Stimulated activated CD8-positive, alpha-beta memory T cell treated with anti-CD3 and anti-CD28 coated beads, Interleukin-15, amount 100 ng/mL, for 48 hours (primary cell): ENCODE measurements at places on chromosomes 12 and 14.
A peak's percentile ranks its signal among the peaks of the same experiment; 100 is the strongest.

DNA sequence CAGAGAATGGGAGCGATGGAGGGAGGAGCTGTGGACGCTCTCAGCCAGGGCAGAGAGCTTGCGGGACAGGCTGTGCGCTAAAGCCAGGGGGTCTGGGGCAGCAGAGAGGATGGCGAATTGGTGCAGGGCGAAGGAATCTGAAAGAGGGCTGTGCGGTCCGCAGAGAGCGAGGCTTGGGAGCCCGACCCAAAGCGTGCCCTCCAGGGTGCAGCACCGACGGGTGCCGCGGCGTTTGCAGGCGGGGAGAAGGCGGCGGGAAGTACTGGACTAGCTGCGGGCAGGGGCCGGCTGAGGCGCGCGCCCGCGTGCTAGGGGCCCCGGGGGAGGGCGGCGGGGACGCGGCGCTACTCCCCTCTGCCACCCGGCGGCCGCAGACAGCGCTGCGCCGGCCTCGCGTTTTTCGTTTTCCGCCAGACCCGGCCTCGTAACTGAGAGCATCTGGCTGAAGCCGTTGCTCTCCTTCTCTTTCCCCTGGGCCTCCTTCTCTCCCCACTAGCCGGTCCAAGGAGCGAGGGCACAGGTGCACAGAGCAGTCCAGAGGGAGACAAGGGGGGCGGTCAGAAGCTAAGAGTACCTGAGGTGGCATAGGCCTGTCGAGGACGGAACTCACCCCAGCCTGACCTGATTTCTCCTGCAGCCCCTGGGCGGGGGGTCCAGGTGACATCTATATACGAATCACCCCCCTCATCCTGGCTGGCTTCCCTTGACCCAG lies 24.9 kb downstream of the SLC6A12 start:
- peak; percentile 19 for DNase-seq

GRCh38 chr12:88994537-88994936 lies 357.8 kb downstream of the DUSP6 start:
- DNase-seq, result no peak

- DNase-seq, result no peak
Measured at GRCh38 chr12:47855502-47855901, 35.8 kb upstream of the HDAC7 start.

DNA sequence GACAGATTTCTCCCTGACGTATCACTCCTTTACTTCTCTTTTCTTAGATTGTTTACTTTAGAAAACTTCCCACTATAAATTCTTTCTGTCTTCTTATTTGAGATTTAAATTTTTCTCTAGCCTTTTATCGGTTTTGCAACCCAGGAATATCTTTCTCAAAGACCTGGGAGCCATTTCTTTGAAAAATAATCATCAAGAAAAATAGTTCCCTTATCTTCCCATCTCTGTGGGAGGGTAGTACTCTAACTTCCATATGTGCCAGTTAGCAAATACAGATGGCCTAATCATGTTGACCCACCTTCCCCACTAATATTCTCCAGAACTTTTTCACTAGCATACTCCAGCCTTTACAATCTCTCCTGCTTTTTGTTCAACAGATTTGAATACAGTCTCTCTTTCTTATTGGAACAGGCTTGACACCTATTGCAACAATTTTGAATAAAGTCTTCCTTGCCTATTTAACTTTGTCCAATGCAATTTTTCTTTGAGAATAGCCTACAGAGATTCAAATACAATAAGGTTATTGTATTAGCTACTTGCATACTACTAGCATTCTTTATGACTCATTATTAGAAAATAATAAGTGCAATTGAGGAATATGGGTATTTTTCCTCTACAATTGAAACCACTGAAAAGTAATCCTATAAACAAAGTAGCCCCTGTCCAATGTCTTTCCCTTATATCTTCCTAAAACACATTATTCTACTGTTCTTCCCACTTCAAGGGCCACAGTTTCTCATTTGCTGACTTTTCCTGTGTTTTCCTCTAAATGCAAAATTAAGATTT lies 27.4 kb upstream of the KLRB1 start:
- DNase-seq, result no peak

- DNase-seq, result no peak
Measured at GRCh38 chr14:20733684-20734429, 11.8 kb upstream of the EDDM3A start.

DNA sequence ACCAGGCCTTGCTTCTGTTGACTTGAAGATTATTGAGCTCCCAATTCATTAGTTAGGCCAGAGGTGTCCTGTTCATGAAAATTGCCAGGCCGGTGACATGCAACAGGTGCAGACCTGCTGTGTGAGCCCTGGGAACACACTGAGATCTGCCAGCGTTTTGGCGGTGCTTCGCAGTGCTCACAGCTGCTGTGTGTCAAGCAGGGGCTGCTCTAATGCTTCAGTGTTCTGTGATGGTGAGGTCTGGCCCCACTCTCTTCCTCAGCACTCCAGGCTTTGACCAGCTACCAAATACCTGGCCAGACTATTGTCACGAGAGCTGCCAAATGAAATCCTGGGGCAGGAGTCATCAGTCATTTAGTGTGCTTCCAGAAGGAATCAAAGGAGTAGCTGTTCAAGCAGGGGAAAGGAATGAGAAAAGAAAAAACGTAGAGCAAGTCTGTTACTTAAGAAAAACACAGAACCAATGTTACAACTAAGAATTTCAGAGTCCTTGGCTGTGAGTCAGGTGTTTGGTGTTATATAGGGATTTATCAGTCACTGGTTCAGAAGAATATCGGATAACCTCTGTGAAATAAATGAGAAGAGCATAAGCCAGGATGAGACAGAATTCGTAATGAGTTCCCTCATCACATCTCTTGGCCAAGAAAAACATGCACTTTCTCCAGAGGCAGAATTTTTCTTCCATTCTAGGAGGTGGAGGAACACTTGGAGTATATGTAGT lies 150.8 kb downstream of the FBXL14 start:
- no peak for DNase-seq

GRCh38 chr14:103072595-103073366 lies 11.2 kb upstream of the LBHD2 start:
- no peak for DNase-seq

- DNase-seq, result no peak
Measured at GRCh38 chr12:112615196-112615595, 176.4 kb upstream of the RPH3A start.

GRCh38 chr12:21771311-21771710 lies 3.2 kb downstream of the KCNJ8 start:
- no peak for DNase-seq

GRCh38 chr14:54435500-54435981 lies 5.6 kb downstream of the CNIH1 start:
- DNase-seq, result no peak

DNA sequence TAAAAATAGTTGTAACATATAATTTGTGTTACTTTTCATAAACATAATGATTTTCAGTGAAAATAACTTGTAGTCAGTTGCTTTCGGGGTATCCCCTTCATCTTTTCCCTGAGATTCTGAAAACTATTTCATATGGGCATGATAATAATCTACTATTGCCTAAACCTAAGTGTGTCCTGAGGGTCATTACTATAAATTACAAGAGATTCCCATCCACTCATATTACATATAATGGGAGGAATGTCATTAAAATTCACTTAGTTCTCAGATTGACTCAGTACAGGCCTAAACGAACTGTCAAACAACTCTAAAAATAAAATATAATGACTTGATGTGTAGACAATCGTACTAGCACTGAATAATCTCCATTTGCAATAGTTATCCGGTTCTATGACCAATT lies 72.7 kb downstream of the PTPRR start:
- no peak for DNase-seq

DNA sequence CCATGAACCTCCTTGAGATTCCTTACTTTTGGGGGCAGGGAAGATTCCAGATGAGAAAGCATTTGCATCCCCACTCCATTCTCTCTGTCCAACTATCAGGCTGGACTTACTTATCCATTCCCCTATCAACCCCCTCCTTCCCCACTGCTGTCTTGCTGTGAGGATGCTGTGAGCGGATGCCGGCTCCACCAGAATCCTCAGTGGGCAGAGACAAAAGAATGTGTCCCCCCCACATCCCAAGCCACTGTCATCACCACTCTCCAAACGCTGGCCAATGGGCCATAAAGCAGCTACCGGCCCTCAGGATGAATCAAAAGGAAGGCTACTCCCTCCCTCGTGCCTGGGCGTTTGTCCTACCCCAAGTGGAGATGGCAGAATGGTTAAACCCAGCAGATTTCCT lies 173.0 kb upstream of the NTF3 start:
- DNase-seq, result no peak

DNA sequence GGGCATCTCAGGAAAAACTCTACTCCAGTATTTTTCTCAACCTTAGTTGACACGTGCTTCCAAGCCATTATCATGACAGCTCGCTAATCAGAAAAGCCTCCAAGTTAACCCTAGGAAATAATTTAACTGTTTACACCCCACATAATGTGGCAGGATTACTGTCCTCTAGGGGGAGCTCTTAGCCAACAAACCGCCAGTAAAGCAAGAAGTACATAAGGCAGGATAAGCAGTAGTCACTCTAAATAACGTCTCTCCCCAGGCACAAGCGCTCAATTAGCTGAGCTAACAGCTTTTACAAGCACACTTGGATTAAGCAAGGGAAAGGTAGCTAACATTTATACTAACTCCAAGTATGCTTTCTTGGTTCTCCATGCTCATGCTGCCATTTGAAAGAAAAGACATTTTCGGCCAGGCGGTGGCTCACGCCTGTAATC lies 22.8 kb downstream of the APOBEC1 start:
- DNase-seq, result peak; percentile 28

DNA sequence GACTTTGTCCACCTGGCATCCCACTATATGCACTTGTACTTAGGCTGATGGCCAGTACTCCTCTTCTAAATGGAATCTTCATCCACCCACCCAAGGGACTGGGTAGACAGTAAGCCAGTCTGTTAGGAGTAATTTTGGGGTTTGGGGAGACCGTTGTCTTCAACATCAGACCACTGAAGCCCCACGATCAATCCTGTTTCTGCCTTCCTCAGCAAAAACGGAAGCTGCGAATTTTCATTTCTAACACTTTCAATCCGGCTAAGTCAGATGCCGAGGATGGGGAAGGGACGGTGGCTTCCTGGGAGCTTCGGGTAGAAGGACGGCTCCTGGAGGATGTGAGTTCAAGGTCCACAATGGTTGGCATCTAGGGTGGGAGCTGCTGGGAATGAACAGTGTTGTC lies 2.0 kb downstream of the SMARCD1 start:
- DNase-seq, result no peak

- no peak for DNase-seq
Measured at GRCh38 chr12:124558313-124558712, 9.1 kb downstream of the NCOR2 start.

DNA sequence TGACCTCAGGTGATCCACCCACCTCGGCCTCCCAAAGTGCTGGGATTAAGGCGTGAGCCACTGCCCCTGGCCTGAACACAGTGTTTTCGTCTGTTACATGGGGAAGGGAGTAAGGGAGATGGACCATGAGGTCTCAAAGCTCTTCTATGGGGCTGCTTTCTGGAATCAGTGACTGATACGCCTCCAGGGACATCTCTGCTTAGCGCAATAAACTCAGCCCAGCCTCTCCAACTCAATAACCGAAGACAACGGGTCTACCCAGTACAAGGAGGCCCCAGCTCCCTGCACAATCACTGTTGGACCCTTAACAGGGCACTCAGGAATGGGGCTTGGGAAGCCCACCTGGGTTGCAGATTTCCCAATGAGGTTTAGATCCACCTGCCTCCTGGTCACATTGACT lies 42.6 kb upstream of the CHGA start:
- DNase-seq, result no peak

DNA sequence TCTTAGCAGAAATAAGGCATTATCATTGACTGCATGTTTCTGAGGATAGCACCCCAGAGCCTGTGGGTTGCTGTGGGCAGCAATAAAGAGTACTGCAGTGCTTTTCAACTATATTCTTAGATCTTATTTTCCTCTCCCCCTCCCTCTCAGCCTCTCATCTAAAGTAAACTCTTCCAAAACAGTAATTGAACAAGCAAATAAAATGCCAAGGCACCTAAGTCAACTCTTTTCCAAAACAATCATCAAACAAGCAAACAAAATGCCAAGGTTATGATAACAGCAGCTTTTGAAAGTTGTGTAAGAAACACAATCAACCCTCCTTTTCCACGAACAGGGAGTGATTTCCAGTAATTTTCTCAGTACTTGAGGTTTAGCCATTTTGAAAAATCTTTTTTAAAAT lies 1542.6 kb downstream of the AACS start:
- no peak for DNase-seq

GRCh38 chr12:20211981-20212421 lies 156.3 kb upstream of the PDE3A start:
- no peak for DNase-seq

DNA sequence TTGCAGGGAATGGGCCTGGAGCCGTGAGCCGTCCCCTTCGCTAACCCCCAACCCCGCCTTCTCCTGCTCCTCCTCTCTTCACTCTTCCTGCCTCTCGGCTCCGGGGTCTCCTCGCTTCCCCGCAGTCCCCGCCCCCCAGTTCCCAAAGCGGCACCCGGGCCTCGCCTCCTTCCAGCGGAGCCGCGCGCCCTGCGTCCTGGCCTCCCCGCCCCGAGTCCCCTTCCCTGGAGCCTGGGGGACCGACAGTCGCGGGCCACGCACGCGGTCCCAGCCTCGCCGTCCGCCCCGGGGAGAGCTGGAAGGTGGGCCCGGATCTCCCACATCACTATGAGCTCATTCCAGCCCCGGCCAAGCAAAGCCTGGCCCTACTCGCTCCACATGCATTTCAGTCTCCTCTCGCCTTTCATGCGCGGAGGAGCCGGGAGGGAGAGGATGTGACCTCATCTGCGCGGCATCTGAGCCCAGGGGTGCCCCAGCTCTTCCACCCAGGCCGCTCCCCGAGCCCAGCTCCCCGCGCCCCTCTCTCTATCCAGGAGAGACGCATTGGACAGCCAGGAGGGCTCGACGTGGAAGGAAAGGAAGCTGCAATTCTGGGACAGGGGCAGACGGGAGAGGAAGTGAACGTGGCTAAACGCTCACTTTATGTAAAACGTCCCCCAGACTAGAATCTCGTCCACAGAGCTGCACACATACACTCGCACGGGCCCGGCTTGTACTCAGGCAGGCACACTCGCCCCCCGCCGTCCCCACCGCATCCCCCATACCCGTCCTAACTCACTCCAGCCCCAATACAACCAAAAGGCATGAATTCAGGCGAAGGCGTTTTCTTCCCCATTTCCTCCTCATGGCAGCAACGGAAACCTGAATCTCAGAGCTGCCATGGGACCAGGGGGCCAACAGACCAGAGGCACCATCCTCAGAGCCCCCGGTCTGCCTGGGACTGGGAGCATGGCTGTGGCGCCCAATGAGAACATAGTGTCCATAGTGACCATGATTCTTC lies 108.7 kb upstream of the CCND2 start:
- peak; percentile 44 for DNase-seq

DNA sequence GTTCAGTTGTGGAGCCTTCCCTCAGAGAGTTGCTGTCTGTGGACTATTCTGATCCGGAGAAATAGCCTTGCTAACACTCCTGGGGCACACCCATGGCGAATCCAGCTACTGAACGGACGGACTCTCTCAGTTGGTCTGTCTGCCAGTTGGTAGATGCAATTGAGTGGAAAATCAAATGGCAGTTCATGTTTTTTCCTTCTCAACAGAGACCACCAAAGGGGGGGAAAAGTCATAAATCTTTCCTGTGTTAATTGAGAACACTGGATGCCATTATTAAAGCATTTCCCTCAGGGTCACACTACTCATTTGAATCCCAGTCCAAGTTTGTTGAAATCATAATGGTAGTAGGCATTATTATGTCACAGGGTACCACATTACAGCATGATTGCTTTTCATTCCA lies 354.3 kb upstream of the FAR2 start:
- no peak for DNase-seq
